Ecto neural progenitor cell (in vitro differentiated cells): ENCODE measurements at places on chromosomes 3 and 15.
A peak's percentile ranks its signal among the peaks of the same experiment; 100 is the strongest.

- no peak for DNase-seq
These were observed 457.8 kb downstream of the FOXP1 start for GRCh38 chr3:71125738-71126137.

DNA sequence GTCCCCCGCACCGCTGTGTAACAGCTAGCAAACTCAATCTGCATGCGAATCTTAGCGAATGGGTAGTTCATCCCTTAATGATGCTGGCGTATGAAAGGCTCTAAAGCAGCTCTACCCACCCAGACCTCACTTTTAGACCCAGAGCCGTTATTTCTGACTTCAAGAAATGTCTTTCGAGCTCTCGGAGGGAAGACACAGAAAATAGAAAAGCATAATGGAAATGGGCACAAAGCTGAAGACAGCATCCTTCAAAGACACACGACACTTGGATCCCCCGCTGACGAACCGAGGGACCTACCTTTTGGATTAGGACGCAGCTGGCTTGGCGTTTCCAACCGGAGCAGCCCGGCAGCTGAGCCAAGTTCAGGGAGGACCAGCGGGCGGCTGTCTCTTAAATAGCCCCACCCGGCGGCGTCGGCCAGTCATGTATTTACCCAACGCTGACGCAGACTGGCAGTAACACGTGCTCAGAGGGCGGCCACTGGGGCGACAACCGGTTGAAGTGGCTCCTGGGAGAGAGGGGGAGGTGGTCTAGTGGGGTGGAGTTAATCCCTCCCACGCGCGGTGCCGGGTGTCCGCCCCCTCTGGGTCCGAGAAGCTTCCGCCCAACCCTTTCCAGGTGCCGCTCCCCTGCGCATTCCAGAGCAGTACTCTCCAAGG lies 1.5 kb downstream of the CCK start:
- DNase-seq = no peak

DNA sequence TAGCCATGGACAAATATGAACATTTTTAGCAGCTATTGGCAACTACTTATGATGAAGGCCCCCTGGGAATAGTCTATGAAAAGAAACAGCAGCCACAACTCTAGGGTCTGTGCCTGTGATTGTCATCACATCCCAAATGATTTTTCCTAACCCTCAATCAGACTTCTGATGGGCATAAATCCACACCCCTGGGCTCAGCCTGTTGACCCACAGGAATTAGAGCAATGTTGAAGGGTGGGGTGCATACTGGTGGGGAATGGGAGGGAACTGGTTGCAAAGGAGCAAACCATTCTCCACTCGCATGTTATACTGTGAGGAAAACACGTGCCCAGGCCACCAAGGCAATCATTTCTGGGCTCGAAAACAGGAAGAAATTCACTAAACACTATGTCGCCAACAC lies 106.5 kb upstream of the CTNNB1 start:
- DNase-seq = no peak

DNA sequence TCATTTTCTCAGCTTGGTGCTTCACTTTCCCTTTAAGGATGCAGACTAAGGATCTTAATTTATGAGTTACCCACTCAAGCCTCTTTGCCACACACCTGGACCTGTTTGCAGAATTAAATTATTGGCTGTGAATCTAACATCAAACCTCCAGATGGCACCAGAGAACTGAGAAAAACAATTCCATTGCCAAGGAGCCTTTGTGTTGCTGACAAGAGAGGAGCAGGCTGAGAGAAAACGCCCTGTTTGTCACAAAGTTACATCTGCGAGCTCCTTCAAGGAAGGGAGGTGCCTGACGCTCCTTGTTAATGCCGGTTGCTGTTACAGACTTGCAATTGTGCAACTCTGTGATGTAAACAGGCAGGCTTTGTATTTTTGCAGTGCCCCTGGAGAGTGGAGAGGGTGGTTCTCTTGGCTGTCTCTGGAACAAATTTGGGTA lies 36.3 kb upstream of the TMC3 start:
- peak; percentile 63 for DNase-seq

DNA sequence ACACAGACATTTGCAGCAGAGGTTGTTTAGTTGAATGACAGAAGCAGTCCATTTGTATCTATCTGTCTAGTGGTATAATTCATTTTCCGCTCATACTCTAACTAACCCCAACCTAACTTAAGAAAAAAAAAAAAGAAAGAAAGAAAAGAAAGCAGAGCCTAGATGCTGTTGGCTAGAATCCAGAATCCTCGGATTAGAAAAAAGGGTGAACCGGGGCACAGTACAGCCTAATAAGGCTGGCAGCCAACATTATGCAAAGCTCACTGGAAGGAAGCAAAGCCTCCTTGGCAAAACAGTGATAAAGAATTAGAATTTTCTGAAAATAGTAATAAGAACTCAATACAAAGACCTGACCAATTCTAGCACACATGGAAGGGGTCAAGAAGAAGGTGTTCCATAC lies 640.8 kb downstream of the TUSC7 start:
- no peak for DNase-seq

DNA sequence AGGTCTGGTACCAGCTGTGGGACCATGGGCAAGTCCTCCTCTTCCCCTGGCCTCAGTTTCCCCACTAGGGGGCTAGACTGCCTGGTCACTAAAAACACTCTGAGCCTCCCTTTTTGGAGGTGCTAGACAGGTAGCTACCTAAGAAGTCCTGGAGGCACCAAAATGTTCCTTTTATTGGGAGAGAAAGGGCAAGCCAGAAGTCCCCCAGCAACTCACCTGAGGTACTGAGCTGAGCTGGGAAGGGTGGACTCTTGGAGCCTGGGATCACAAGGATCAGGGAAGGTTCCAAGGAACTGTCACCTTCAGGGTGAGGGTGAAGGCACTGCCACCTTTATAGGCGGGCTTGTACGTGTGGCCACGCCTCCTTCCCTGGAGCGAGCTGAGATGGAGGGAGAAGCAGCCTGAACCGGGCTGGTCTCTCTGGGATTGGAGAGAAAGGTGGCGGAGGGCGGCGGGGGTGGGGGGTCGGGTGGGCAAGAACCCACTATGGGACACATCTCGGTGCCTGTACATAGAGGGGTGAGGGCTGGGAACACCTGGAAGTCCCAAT lies at the start of gene CYP1A1:
Gene CYP1A1 (minus strand): TSS at position 304 of the 550 bp plus-strand sequence. CDS start 2,431 bp downstream, outside the sequence.
- no peak for DNase-seq

GRCh38 chr15:30896211-30896606 lies 7.5 kb upstream of the FAN1 start:
- no peak for DNase-seq

DNA sequence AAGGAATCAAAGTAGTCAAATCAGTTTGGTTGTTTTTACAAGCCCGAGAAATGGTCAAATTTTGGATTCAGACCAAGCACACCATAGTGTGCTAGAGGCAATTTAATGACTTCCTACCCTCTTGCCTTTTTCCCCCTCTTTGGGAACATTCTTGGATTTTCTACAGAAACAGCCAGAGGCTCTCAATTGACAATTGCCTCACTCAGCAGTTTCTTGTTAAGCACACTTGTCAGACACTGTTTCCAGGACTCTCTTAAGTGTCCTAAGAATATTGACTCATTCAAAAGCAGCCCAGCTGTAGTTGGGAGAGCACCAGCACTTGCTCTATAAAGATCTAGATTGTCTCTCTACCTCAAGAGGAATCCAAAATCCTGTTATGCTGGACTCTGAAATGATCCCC lies 1.5 kb upstream of the SLC35G2 start:
- no peak for DNase-seq

- DNase-seq = no peak
These were observed 13.1 kb upstream of the GP9 start for GRCh38 chr3:129047553-129047839.

- DNase-seq = no peak
These were observed 8.9 kb upstream of the TKT start for GRCh38 chr3:53264718-53265117.
